Heart left ventricle (tissue), 16 donors: ENCODE measurements at places on chromosomes 4 and X. TPM values are rescaled to one million over a fixed set of nuclear protein-coding genes. Genes with fewer than 3 reads are reported as not detected.

The MAGEB17 gene
- total RNA-seq, result not detected

DNA sequence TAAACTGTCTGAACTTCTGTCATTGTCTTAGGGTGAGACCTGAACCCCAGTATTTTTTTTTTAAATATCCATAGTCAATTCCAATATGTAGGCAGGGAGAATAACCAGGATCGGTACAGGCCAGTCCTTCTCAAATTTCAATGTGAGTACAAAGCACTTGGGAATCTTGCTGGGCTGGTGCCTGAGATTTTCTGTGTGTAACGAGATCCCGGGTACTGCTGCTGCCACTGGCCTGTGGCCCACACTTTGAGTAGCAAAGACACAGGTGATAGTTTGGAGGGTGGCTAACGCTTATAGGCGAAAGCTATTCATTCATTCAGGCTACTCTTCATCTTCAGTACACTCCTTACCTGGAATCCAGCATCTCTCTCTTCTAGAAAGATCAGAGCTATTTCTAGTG, 923.6 kb upstream of the TENM3 start:
- DNase-seq, result no peak

DNA sequence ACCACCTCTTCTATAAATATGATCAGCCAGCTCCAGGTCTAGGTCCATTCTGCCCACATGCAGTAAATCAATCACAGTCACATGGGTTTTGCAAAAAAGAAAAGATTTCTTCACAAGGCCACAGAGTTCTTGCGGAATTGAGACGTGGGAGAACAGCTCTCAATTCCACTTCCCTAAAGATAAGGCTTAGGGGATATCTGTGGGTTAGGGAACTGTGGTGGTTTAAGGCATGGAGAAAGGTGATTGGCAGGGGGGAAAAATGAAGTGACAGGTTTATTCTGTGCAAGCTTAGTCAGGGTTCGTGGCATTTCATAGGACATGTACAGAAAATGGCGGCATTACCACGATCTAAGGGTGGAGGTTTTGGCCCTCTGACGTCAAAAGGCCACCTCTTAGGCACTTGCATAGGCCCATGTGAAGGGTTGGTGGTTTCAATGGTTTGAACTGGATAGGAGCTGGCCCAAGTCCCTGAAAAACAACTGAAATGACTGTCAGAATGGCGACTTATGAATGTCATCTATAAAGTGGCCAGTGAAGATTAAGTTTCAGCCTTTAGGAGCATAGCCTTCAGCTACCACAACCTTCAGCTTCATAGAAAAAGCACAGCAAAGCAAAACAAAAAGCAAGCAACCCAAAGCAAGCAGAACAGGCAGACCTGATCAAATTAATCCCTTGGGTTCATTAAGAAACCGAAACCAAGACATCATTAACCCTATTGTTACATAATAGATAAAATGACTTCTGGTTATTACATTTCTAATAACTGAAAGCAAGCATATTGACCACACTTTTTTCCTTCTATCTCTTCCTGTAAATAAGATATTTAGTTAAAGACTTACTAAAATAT, 289.8 kb upstream of the SFRP2 start:
- no peak for DNase-seq

DNA sequence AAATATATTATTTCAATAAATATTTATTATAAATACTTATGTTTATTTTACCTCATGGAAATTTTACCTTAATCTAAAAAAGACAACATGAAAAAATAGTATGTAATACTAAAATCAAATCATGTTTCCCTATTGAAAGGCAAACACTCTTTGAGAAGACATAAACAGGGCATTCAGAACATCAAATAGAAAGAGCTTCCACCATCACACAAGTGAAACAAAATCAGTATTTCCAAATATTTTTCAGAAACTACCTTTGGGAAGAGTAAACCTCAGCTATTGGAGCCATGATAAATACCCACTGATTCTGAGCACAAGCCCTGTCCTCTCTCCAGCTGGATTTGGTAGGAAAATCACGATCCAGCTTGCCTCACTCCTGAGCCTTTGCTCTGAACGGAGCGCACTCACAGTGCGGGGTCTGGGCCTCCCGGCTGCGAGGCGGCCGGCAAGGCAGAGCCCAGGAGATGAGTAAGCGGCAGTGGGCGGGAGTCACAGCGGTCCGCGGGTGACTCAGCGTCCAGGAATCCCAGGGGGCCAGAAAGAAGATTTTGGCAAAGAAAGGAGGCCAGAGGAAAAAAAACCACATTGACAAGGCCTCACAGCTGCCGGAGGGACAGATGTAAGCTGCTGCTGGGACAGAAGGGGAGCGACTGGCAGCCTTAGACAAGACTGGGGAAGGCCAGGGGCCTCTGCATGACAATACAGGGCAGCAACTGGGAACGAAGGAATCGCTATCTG, 14.7 kb upstream of the ANXA5 start:
- peak; percentile 90 for DNase-seq

DNA sequence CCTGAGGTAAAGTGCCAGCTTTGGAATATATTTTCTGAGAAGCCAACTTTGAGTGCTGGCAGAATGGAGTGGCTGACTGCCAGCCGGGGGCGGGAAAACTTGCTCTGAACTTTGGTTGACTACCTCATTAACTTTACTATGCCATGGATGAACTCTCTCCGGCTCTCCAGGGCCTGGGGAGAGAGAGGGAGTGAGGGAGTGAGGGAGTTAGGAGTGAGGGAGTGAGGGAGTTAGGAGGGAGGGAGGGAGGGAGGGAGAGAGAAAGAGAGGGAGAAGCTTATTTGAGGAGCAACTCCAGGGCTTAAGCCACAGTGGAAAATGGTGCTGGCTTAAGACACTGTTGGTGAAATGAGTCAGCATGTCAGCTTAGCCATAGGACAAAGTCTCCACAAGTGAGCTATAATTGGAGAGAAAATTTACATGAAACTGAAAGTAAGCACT, 280.9 kb upstream of the RPS6KA3 start:
- DNase-seq, result no peak
